ENCODE measurements at places on chromosomes 1 and 21.

DNA sequence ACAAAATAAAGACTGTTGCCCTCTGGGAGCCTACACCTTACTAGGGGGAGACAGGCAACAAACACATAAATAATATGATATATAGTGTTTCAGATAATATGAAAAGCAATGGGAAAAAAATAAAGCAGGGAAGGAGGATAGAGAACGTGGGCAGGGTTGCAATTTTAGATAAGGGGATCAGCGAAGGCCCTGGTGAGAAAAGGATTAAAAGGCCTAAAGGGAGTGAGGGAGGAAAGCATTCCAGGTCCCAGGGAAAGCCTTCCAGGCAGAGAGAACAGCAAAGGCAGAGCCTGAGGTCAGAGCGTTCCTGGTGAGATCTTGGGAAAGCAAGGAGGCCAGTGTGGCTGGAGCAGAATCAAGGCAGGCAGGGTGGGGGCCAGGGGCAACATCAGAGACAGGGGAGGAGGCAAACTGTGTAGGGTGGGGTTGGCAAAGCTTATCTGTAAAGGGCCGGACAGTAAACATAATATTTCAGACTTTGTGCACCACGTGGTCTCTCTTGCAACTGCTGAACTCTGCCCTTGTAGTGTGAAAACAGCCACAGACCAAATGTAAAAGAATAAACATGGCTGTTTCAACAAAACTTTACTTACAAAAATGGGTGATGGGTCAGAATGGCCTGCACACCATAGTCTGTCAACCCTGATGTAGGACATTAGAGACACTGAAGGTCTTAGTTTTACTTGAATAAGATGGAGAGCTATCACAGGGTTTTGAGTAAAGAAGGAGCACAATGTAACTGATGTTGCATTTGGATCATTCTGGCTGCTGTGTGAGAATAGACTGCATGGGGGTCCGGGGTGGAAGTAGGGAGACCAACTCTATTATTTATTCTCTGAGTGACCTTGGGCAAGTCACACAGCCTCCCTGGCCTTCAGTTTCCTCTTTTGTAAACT lies 13.3 kb upstream of the CPT2 start:
- no peak for DNase-seq

DNA sequence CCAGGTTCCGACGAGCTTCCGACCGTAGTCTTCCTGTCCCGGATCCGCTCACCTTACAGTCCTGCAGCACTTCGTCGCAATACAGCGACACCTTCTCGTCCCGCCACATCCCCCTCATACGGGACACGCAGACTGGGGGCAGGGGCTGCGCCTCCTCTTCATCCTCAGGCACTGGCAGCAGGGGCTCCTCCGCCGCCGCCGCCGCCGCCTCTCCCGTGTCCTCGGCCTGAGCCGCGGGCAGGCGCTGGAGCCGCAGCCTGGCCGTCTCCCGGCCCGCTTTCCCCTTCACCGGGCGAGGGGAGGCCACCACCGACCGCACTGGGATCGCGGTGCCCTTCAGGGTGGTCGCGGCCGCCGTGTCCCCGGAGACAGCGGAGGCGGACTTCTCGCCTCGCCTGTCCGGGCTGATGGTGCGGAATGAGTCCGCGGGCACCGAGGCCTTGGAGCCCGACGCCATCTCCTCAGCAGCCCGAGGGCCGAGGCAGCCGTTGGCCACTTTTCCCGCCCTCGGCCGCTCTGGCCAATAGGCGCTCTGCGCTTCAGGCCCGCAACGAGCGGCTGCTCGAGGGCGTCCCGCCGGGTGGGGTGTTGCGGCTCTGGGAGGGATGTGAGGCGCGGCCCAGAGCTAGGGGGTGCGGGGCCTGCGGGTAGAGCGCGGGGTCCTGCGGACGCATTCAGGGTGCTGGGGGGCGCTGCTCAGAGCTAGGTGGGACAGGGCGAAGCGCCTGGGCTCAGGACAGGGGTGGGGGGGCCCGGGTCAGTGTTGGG lies at the start of gene SHCBP1L:
SHCBP1L (minus strand) TSS at position 490 of the 768 bp plus-strand sequence; CDS start at position 457, 33 bp downstream.
- DNase-seq, result no peak

DNA sequence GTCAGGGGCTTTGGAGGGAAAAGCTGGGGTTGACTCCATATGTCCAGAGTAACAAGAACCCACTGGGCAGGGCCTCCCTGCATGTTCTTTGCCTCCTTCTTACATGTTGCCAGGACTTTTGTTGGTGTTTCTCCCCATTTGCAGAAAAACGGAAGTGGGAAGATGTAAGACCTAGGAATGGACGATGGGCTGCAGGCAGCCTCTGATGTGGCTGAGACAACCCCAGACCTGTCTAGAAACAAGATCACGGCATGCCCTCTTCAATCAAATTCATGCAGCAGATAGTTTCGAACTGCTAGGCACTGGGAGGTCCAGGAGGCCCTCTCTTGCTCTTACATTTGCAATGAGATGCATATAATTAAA lies 3.4 kb downstream of the FAM43B start:
- DNase-seq, result no peak

DNA sequence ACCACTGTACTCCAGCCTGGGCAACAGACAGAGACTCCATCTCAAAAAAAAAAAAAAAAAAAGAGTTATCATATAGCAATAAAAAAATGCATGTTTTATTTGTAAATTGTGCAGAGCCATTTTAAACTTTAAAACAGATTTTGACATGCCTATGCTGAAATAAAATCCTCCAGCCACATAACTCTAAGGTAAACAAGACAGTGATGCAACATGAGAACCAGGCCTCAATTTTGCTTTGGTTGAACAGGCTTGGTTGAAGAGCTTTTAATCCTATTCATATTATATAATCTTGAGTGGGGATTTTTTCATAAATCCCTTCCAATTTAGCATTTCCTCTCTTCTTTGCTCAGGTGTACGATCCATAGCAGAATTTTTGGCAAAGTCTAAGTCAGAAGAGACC lies 26.1 kb downstream of the ARMH1 start:
- DNase-seq, result no peak

- DNase-seq, result no peak
Measured at GRCh38 chr1:242033447-242033846, 34.5 kb upstream of the MAP1LC3C start.

GRCh38 chr1:182315167-182315556 lies 76.4 kb downstream of the GLUL start:
- DNase-seq, result no peak

DNA sequence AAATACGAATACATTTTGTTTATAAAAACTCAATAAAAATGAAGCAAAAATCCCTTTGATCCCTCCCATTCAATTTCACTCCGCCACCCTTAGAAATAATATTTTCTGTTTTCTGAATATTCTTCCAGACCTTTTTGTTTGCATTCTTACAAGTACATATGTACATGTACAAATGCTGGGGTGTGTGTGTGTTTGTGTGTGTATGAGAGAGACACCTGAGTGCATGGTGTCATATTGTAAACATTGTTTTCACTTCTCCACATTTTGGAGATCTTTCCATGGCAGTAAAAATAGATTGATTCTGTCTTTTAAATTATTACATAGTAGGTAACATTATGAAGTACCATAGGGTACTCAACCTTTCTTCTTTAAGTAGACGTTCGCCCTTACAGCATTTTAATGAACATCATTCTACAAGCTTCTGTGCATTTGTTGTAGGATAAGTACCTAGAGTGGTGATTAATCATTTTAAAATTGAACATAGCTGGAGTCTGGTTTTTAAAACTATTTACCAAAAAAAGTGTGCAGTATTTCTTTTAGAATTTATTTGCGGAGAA lies 1.3 kb upstream of the MPC2 start:
- no peak for DNase-seq

DNA sequence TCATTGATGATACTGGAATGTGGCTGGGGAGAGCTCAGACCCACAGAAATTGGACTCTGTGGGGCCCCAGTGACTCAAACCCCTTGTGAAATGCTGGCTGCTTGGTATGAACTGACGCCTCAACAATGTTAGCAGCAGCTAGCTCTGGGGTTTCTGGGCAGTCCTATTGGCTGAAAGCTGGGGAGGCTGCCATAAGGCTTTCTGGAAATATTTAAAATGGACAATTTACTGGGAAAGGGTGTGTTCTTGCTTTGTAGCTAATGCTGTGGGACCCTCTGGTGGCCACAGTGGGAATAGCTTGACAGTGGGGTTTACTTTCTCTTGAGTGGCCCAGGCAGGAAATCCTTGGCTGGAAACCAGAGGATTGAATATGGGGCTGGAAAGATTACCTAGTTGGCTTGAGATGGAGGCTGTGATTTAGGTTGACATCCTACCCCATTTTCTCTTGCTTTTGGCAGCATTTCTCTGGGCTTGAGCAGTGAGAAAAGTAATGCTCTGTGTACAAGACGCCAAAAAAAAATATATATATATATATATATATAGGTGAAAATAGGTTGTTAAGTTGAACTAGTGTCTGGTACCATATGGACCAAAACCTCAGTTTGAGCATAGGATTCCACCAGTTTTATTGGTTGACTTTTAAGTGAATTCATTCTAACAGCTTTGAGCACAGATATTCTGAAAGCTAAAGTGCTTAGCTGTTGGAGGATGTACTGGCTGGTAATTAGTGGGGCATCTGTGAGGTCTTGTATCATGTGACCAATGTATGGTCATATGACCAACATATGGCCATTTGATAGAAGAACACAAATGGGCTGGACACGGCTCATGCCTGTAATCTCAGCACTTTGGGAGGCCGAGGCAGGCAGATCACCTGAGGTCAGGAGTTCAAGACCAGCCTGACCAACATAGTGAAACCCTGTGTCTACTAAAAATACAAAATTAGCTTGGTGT lies 8.2 kb upstream of the S100A10 start:
- peak; percentile 56 for DNase-seq

GRCh38 chr1:197771904-197772556 lies 3.2 kb downstream of the DENND1B start:
- no peak for DNase-seq

DNA sequence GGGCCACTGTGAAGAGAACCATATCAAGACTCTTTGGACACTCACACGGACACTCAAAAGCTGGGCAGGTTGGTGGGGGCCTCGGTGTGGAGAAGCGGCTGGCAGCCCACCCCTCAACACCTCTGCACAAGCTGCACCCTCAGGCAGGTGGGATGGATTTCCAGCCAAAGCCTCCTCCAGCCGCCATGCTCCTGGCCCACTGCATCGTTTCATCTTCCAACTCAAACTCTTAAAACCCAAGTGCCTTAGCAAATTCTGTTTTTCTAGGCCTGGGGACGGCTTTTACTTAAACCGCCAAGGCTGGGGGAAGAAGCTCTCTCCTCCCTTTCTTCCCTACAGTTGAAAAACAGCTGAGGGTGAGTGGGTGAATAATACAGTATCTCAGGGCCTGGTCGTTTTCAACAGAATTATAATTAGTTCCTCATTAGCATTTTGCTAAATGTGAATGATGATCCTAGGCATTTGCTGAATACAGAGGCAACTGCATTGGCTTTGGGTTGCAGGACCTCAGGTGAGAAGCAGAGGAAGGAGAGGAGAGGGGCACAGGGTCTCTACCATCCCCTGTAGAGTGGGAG lies 36.3 kb upstream of the TDRD10 start:
- no peak for DNase-seq

GRCh38 chr1:52551507-52552235 lies 1.2 kb downstream of the TUT4 start:
- DNase-seq, result no peak

DNA sequence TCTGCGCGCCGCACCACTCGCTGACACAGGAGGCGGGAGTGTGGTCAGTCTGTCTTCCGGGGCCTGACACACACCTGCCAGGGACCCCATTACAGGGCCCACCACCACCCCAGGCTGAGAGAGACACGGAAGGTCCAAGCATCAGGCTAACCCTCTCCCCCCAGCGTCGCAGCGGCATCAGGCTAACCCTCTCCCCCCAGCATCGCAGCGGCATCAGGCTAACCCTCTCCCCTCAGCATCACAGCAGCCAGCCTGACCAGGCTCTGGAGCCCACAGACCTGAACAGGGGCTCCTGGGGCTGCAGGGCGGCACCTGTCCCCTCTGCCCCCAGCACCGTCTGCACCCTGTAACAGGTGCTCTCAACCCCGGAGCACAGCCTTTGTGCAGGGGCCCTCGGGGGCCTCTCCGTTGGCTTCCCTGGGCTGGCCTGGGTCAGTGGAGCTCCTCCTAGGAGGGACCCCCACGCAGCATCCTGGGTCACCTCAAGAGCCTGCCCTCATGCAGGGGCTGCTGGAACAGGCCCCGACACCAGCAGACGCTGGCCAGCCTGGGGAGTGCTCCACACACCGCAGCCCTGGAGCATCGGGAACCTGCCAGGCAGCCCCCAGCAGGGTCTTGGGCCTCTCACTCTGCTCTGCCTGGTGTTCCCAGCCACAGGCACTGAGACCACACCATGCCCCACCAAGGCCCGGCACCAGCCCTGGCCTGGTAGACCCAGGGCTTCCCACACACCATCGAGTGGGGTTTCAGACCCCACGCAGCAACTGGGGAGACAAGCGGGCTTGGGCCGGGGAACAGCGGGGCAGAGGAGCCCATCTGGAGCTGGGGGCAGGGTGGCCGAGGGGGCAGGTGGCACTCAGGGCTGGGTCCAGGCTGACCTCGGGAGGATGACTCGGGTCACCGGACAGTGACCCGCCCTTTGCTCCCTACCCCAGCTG lies 67.0 kb downstream of the MEGF6 start:
- DNase-seq, result no peak

DNA sequence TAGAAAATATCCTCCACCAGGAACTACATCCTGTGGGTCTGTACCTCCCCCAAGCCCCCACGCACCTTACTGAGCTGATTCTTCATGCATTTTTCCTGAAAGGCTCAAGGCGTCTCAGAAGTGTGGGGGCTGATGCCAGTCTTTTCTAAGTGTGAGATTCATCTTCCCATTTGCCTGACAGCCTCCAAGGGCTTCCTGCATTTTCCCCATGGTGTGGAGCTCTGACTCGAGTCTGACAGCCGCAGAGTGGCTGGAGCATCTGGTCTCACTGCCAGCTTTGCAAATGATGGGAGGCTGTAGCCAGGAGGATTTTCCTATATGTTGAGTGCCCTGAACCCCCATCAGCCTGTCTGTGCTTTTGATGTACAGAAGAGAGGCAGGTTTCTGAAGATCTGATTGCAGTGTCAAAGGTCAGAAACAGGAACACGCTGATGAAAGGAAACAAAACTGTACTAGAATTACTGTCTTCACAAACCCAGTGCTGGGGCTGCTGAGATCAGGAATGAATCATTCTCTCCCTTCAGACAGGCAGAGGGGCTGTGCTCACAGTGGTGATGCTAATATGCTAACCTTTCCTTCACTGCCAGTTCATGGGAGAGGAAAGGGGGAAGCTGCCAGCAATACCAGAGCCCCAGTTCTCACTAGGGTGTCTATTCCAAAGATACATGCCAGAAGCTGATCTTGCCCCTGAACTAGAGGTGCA lies 201.5 kb upstream of the C1orf174 start:
- DNase-seq, result no peak

DNA sequence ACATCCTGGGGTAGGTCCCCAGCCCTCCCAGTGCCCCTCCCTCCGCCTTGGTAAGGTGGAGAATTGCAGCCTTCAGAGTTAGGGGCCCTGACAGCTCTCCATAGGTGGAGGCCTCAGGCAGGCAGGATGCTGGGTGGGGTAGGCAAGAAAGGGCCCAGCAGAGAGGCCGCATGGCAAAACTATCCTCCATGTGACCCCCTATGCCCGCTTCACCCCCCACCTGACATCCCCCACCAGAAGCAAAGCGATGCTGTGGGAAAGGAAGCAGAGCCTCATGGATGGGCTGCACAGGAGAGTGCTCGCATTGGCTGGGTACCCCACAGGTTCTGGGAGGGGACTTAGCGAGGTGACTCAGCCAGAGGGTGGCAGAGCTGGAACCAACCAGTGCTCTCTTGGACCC lies 1.6 kb downstream of the S100A9 start:
- DNase-seq, result no peak

All from NCI-H1930 (cell line).